Activated naive CD8-positive, alpha-beta T cell treated with anti-CD3 and anti-CD28 coated beads for 36 hours (primary cell): ENCODE measurements at places on chromosomes 1 and 21. TPM values are rescaled to one million over a fixed set of nuclear protein-coding genes. Genes with fewer than 3 reads are reported as not detected.

DNA sequence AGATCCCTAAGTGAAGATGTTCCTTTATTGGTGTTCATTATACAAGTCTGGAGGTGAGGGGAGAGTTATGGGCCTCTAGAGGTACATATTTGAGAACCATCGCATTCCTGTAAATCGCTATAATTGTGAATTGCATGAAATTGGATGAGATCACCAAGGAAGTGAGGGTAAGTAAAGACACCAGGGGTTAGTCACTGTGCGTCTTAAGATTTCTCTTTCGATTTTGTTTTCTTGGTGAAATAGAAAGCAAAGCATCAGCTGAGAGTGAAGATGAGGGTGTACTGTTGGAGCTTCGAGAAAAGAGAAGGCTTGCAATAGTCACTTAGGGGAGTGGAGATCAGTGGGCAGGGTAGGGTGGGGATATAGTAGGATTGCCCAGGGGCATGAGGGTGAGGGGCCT, 82.1 kb downstream of the RAVER2 start:
- DNase-seq = no peak

GRCh38 chr1:209513226-209513625, 70.3 kb upstream of the CAMK1G start:
- DNase-seq = no peak

Gene LRRC53
- total RNA-seq = not detected

GRCh38 chr1:200899451-200899915, 4.8 kb downstream of the INAVA start:
- no peak for DNase-seq

Gene CR1
- not detected for total RNA-seq

- no peak for DNase-seq
Measured at GRCh38 chr21:17901458-17902079, 82.4 kb upstream of the C21orf91 start.

Gene TIPRL
- total RNA-seq = 51.2 TPM

- no peak for DNase-seq
Measured at GRCh38 chr1:15413563-15414444, 4.1 kb downstream of the EFHD2 start.

- DNase-seq = no peak
Measured at GRCh38 chr1:186236921-186237320, 138.1 kb downstream of the TPR start.

GRCh38 chr1:97331165-97331564, 589.7 kb downstream of the DPYD start:
- no peak for DNase-seq

GRCh38 chr21:45309069-45309986, 21.6 kb upstream of the POFUT2 start:
- DNase-seq = peak; percentile 53

DNA sequence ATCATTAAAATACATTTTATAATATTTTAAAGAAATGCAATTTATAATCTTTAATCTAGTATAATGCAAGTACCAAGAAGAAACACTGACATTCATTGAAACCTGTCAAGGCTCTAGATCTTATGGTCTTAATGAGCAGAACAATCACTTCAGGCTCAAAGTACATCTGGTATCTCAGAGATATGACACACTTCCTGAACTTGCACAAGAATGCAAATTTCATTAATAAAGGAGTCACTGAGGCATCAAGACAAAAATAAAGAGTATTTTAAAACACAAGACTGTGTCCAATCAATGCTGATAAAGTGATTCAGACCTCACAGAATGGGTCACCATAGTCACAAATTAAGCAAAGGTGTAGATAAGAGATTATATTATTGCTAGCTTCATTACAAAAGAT, 178.1 kb downstream of the AK5 start:
- no peak for DNase-seq

Gene SPRR2E
- total RNA-seq = not detected

GRCh38 chr1:50369830-50370229, 53.4 kb downstream of the DMRTA2 start:
- DNase-seq = no peak

- DNase-seq = peak; percentile 5
Measured at GRCh38 chr1:93448292-93448982, 519 bp downstream of the FNBP1L start.

Gene SLC16A4
- 0.21 TPM for total RNA-seq

DNA sequence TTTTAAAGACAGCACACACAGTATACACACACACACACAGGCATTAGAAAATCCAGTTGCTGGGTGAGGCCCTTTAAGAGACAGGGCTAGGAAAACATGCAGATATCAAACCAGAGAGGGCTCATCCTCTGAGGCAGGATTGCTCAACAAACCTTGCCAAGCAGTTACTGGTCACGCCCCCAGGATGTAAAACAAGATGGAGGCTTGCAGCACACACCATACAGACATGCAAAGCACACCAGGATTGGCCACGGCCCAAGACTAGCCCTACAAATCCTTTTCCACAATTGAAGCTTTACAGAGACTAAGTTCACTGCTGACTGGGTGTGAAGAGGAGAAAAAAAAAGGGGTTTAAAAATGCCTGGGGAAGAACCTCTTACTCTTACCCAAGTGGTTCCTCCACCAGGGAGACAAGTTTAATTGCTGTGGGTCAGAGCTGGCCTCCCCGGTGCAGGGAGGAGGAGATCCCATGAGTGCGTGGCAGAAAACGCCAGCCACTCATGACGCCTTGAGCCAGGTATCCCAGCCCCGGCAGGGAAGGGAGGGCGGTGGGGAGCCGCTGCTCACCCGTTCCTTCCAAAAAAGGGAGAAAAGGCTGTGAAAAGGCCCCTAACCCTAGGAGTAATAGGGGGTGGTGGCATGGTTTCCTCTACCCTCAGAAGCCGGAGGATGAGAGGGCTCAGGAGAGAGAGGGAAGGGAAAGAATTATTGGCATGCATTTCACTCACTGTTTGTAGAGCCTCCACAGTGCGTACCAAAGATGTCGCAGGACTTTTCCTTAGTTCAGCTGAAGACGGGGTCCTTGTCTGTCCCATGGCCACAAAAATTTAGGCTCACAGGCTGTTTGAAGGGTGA, 594.6 kb upstream of the ZP4 start:
- DNase-seq = no peak

DNA sequence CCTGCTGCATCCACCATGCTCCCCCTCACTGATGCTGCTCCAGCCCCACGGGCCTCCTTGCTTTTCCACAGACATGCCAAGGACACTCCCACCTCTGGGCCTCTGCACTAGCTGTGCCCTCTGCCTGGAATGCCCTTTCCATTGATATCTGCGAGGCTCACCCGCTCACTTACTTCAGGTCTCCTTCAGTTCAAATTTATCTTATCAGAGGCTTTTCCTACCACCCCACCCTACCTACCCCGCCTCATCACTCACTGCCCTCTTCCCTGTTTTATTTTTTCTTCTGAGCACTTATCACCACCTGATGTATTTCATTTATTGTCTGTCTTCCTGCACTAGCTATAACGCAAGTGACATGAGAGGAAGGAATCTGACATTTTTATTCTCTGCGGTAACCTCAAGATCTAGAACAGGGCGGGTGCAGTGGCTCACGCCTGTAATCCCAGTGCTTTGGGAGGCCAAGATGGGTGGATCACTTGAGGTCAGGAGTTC, 7.0 kb downstream of the HSPG2 start:
- no peak for DNase-seq

Gene DYNLT5
- total RNA-seq = not detected

GRCh38 chr1:17874231-17874630, 119.1 kb downstream of the ACTL8 start:
- DNase-seq = no peak

Gene CFH
- total RNA-seq = not detected

DNA sequence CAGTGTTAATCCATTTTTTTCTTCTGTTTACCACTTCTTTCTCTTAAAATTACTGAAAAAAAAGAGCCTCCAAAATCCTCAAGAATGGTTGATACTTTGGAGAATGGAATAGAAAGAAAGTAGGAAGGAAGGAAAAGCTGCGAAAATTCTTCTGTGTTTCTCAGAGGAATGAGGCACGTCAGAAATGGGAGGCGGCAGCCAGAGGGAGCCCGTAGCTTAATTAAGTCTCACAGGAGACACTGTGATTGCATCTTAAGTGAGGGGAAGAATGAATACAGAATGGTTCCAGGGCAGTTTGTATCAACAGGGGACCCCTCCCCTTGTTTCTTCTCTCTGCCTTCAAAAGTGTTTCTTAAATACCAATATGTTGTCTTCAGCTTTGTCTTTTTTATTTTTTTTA, 1099.5 kb downstream of the PLA2G4A start:
- DNase-seq = no peak

GRCh38 chr1:16391411-16391810, 24.4 kb downstream of the SZRD1 start:
- DNase-seq = peak; percentile 16

Gene ASCL5
- total RNA-seq = 0.30 TPM

Gene IFFO2
- 21.7 TPM for total RNA-seq

GRCh38 chr1:183093786-183094298, 70.6 kb downstream of the LAMC1 start:
- DNase-seq = no peak

DNA sequence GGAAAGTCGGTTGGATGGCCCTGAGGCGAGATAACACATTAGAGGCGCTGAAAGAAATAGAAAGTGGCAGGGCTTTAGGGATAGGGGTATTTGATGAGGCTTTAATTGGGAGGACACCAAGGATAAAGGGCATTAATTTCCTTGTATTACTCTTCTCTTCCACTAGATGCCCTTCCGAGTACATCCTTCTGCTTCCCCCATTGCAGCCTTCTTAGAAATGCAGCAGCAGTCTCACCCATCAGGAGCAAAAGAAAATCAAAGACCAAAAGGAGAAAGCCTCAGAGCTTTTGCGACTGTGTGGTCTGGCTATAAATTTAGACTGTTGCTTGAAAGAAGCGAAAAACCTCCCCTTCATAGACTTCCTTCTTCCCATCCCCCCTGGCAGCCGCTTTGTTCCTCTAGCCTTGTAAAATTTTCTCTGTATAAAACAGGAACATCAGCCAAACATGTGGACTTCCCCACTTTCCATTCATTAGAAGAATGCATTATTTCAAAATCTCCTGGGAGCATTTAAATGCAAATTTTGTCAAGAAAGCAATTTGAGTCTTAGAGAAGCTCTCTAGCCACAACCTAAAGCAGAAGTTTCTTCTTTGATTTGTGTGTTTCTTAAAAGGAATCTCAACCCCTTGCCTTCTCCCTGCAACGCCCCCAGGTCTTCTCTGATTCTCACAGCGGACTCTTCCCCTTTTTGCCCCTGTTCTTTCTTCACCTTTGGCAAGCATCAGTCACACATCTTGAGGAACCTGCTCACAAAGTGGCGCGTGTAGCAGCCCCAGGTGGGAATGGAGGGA, 76.6 kb downstream of the NDUFS5 start:
- peak; percentile 29 for DNase-seq

DNA sequence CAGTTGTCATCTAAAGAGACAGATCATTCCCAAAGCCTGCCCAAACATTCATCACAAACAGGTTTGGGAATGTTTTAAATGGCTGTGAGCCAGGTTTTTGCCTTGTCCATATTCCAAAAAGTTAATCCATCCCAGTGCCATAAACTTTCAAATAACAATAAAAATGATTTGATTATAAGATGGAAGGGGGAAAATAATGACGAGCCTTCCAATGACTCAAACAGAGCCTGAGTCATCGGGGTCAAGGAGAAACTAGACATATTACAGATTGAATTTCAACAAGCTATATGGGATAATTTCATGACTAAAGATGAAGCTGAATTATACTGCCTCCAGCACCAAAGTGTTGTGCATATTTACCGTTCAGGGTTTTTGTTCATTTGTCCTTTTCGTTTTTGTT, 195.8 kb upstream of the PKN2 start:
- DNase-seq = no peak

DNA sequence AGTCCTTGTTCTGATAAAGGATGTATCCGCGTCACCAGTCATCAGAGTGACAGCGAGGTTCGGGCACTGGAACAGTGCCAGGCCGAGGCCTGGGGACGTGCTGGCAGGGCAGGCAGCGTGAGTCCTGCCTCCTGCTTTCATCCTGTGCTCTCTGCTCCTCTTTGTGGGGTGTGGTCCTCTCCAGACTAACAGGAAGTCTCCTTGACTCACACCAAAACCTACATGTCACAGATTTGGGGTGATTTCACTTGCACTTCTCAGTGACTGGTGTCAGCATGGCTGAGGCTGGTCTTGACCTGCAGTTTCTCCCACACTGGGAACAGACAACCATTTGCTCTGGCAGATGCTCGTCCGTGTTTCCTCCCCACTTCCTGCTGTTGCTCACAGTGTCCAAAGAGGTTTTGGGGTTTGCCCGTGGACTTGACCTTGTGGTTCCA, 8.8 kb upstream of the NLRP3 start:
- peak; percentile 79 for DNase-seq

- DNase-seq = no peak
Measured at GRCh38 chr1:9906466-9906865, 3.6 kb downstream of the CTNNBIP1 start.

Gene ELAPOR1
- total RNA-seq = 6.8 TPM

Gene ARHGEF2
- 148 TPM for total RNA-seq

GRCh38 chr1:103561643-103562395, 9.6 kb upstream of the AMY2B start:
- no peak for DNase-seq

Gene TMEM82
- not detected for total RNA-seq

Gene SLAMF9
- not detected for total RNA-seq

GRCh38 chr21:42037943-42038342, 27.8 kb upstream of the ZBTB21 start:
- no peak for DNase-seq

- DNase-seq = no peak
Measured at GRCh38 chr1:6198646-6199297, 623 bp downstream of the RPL22 start.

DNA sequence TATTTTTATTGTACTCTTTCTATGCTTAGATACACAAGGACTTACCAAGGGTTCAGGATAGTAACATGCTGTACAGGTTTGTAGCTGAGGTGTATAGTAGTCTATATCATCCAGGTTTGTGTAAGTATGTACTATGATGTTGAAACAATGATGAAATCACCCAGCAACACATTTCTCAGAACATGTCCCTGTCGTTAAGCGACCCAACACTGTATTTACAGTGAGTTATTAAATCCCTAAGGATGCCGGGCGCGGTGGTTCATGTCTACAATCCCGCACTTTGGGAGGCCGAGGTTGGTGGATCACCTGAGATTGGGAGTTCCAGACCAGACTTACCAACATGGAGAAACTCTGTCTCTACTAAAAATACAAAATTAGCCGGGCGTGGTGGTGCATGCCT, 21.6 kb upstream of the RCOR3 start:
- DNase-seq = no peak

- DNase-seq = no peak
Measured at GRCh38 chr1:87956072-87956471, 627.4 kb downstream of the LMO4 start.

DNA sequence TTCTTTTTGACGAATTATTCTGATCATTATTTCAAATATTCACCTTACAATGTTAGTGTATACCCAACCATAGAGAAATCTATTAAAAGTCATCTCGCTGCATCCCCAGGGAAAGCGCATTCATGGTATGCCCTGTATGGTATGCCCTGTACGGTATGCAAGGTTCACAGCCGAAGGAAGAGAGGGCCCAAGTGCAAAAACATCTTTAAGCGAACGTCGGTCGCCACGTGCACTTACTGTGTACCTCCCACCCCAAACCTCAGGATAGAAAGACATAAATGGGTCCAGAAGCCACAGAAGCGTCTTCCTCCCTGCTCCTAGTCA, 14.4 kb downstream of the HLX start:
- no peak for DNase-seq

Gene TMEM79
- total RNA-seq = 7.8 TPM
